ENCODE measurements at places on chromosomes 3 and 15.

- no peak for DNase-seq
Measured at GRCh38 chr3:194661946-194662345, 10.0 kb downstream of the LSG1 start.

- DNase-seq, result peak; percentile 68
Measured at GRCh38 chr3:107938143-107938542, 152.7 kb downstream of the CD47 start.

DNA sequence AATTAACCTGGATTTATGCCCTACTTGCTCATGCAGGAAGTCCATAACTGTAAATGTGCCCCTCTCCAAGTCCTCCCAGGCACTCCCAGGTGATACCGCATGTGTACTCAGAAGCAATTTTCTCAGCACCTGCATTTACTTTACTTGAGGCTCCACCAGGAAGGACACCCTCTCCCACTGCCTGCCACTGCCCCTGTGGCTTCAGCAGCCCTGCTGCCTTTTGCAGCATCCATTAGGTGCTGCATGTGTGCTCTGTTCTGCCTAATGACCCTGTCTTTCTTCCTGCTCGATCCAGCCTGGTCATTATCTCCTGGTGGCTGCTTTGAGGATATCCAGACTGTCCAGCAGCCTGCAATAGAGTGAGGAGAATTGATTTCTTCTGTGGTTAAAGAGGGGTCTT lies 107.6 kb upstream of the SEMA6D start:
- no peak for DNase-seq

DNA sequence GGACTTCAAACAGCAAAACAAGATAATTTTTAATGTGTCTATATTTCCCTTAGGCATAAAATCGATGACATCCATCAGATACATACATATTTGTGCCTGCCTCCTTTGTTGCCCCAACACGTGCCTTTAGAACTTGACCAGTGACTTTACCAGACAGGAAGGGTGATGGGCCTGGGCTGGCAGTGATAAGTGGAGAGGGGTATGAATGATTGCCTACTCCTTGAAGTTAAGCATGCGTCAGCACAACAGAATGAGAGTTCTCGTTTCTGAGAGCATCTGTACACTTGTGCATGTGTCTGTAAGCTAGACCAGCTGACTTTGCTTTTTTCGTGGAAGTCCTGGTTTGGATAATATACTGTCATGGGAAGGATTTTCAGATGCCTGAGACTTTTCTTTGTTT lies 54.9 kb upstream of the COL6A6 start:
- no peak for DNase-seq

DNA sequence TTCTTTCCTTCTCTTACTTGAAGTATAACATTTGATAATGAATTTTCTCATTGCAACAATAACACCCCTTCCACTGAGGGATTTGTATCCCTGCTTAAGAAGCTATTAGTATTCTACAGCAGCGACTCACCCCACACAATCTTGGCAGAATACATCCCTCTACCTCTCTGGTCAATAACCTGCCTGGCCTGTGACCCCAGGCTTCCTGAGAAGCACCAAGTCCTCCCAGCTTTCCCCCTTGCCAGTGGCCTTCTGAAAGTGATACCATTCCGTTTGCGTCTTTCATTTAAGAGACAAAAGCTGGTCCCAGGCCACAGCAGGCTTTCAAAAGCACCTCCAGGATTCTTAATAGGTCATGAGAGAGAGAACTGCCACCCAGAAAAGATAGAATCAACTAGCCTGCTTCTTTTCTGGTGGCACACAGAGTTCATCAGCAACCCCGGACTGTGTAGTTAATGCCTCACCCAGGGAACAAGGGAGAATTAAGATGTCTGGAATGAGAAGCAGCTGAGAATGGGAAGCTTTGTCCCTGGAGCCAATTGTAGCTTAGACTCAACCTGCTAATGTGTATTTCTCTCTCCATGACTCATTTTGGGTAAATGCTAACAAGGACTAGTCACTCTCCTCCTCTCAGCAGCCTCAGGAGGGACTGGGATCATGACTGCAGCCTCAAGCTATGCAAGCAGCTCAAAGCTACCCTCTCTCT lies 101.0 kb upstream of the CPNE4 start:
- DNase-seq, result no peak

GRCh38 chr3:32448686-32449474 lies 53.8 kb downstream of the CMTM6 start:
- peak; percentile 54 for DNase-seq
